Anterior cingulate cortex (tissue), 58 donors: ENCODE measurements at places on chromosomes 3 and 15.

GRCh38 chr3:46124216-46125177 is 83.6 kb downstream of the CCR1 start:
- no peak for DNase-seq

- DNase-seq = no peak
These were observed 161.2 kb downstream of the ALCAM start for GRCh38 chr3:105527949-105528348.

GRCh38 chr3:116316771-116317170 is 128.5 kb downstream of the LSAMP start:
- no peak for DNase-seq

DNA sequence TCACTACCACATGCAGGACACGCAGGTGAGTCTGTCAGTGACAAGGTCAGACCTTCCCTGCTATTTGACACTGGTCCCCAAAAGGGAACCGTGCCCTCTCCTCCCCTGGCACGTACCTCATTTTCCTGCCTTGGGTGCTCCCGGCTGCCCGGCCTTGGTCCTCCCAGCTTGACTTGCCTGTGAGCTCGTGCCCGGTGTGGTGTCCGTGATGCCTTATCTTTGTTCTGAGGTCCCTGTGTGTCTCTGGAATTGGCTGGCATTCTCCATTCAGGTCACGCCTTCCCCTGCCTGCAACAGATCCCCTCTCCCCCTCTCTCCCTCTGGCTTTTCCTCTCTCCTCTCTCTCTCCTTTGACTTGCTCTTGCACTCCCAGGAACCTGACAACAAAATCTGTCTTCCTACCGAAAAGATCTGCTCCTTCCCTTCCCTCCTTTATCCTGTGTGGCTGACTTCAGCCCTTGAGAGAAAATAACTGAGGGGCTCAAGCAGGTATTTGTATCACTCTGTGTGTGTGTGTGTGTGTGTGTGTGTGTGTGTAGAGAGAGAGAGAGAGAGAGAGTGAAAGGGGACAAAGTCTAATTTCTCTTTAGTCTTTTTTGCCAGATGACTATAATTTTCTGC is at the start of gene MASP1:
Gene MASP1, minus strand, starts transcription at position 226 of the 621 bp plus-strand sequence. Its CDS starts 105 bp downstream, at position 121.
- no peak for DNase-seq

DNA sequence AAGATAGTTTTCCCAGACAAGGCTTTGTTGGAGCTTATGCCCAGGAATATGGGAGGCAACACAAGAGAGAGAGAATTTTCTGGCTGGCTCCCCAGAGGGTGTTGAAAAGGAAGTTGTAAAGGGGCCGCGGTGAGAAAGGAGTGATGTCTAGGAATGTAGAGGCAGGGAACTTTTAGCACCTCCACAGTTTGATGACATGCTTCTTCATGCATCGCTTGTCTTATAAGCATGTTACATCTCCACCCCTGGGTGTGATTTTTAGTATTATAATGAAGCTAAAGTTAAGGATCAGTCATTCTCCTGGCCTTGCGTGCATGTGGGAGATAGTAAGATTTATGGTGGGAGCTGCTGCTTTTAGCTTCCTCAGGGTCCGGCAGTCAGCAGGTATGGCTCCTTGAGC is 32.8 kb upstream of the TF start:
- no peak for DNase-seq

- no peak for DNase-seq
These were observed 6.9 kb downstream of the XXYLT1 start for GRCh38 chr3:195263925-195264600.

- no peak for DNase-seq
These were observed 16.8 kb downstream of the PLXNB1 start for GRCh38 chr3:48413086-48413485.

DNA sequence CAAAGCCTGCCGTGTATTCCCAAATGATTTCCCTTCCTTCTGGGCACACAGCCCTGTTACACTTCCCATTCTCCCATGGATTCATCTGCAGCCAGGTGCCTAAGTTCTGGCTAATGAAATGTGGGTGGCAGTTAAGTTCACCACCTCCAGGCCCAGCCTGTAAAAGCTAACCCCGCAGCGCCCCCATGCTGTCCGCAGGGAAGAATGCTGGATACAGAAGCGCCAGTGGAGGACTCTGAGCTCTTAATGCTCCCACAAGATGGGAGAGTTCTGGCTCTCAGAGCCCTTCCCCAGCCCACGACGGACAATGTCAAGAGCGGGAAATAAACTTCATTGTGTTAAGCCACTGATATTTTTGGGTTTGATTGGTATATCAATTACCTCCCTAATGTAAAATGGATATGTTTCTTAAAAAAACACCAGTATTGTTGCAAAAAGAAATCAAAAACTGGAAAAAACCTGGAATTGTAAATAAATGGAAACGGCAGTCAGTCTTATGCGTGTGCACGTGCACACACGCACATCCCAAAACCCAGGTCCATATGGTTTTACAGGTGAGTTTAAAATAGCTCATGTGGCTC is 37.7 kb upstream of the FGD5 start:
- no peak for DNase-seq

DNA sequence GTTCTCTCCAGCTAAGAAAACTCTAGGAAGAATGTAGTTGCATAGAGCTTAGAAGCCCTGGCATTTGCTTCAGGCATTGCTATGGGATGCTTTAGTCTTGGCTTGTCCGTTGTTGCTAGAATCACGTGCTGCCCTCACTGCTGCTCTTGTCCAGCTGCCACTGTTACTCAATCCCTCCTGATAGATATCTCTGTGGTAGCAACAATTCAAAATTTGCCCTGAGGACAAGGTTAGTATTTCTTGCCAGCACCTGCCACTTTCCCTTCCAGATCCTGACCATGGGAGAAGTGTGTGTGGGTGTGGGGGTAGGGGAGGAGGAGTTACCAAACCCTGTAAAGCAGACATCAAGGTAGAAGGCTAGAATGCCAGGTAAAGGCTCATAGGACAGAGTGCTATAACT is 113.8 kb downstream of the PPM1L start:
- DNase-seq = no peak

- DNase-seq = no peak
These were observed 77.1 kb upstream of the MLF1 start for GRCh38 chr3:158493931-158494330.

DNA sequence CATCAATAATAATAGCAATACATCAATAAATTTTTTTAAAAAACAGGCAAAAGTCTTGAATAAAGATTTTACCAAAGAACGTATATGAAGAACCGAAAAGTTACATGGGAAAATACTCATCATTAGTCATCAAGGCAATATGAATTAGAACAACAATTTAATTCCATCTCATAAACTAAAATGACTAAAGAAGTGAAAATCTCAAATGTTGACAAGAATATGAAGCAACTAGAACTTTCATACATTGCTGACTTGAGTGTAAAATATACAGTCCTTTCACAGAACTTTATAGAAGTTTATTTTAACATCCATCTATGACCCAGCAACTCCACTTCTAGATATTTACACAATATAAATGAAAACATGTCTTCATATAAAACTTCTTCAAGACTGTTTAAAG is 35.3 kb upstream of the ABHD10 start:
- no peak for DNase-seq

DNA sequence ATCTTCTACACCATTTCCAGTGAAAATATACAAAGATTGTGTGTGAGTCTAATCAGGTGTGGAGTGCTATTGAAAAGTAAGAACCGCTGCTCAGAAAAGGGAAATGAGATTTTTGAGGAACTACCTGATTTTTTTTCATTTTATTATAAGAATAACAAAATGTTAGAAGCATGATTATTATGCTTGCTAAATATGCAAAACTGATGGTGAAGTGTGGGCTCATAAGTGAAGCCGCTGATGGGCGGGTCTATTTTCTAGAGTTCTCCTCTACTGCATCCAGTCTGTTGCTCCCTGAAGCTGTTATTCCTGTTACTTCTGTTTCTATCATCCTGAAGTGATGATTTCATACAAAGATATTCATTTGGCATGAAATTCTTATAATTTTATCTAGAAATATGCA is 612.0 kb downstream of the CADM2 start:
- DNase-seq = no peak

DNA sequence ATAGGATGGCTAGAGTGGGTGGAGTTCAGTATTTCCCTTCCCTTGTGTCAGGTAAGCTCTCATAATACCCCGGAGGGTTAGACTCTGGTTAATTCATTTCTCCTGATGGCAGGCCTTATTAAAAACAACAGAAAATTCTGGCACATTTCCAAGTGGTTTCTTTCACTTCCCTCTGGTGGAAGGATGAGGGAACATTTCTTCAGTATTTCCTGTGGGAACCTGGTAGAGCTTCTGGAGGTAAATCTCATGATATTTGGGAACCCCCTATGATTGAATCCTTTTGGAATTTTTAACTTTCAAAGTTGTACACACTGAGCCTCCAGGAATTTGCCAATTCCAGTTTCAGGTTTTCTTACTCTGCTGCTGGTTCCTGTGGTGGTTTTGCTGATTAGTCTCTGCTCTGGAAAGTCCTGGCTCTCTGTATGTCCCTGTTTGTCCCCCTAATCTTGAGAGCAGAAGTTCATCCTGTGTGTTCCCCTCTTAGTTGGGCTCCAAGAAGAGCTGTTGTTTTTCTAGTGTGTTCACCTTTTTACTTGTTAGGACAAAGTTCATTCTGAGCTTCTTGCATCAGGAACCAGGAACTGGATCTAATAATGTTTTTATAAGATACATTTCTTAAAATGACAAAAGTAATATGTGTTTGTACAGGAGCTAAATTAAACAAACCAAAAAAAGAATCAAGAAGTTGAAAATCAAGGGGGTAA is 12.1 kb downstream of the CHRNA7 start:
- DNase-seq = no peak

DNA sequence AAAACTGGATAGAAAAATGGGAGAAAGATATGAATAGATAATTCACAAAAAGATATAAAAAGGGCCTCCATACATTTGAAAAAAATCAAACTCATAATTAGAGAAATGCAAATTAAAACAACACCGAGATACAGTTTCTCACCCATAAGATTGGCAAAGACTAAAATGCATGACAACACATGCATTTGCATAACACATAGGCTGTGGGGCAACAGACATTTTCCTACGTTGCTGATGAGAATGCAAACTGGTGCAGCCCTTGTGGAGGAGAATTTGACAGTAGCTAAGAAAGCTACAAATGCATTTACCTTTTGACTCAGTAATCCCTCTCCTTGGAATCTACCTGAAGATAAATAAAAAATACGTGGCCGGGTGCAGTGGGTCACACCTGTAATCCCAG is 11.4 kb upstream of the CAND2 start:
- DNase-seq = no peak

DNA sequence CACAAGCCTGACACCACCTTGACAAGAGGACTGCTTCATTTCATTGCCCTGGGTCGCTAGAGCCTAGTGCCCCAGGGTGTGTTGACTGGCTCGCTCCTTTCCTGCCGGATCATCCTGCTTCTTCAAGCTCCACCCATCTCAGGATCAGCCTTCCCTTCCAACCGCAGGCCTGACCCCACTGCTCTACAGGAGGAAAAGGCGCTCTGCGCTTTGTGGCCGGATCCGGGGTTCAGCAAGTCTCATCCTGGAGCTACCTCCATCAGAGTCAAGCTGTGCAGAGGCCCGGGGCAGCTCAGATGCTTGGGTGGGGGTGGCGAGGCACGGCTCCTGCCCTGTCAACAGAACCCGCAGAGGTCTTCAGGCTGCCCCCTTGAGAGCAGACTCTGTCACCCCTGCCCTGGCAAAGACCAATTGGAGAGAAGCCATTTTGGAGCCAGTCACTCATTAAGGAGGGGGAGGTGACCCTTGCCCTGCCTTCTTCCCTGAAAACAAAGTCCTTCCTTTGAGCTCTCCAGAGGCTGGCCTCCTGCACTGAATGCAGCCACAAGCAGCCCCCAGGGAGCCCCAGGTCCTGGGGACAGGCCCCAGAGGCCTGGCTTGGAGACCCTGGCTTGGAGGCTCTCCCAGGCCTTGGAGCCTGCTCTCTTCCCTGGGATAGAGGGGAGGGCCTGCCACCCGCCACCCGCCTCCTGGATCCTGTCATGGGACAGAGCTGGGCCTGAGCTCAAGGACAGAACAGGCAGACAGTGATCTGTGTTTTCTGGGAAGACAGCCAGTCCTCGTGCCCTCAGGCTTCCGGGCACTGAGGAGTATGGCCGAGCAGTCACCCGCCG is 80.3 kb downstream of the CPN2 start:
- peak; percentile 89 for DNase-seq

DNA sequence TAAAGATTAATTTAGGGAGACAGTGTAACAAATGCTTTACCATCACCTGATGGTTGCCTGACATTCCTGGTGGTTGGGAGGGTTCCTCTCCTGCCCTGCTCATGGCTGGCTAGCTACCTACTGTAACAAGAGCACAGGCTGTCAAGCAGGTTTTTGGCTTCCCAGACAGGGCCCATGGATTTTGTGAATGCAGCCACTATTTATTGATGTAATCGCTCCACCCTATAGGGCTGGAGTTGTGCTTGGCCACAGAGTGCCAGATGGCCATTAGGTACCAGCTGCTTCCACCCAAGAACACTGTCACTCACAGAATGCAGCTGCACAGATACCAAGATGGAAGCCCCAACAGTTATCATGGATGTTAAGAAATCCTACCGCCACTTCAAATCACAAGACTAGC is 31.0 kb upstream of the KLHL25 start:
- DNase-seq = no peak

- no peak for DNase-seq
These were observed 159.2 kb upstream of the SLC24A5 start for GRCh38 chr15:47961401-47962090.

- no peak for DNase-seq
These were observed 25.7 kb upstream of the ANO10 start for GRCh38 chr3:43647331-43648166.

GRCh38 chr3:148062590-148062989 is 635.1 kb upstream of the AGTR1 start:
- no peak for DNase-seq

DNA sequence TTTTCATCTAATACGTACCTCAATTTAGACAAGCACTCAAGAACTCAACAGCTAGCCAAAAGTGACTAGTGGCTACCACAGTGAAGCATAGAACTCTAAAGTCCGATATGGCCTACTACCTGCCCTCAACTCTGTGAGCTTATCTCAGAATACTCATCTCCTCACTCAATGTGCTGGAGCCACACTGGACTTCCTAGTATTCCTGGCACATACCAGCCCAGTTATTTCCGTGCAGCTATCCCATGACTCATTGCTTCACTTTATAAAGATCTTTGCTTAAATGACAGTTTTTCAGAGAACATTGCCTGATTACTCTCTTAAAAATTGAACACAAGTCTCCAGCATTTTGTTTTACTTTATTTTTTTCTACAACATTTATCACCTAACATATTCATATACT is 524.7 kb downstream of the PYDC2 start:
- DNase-seq = no peak

- DNase-seq = no peak
These were observed 2.2 kb upstream of the BCL6 start for GRCh38 chr3:187747506-187747905.

DNA sequence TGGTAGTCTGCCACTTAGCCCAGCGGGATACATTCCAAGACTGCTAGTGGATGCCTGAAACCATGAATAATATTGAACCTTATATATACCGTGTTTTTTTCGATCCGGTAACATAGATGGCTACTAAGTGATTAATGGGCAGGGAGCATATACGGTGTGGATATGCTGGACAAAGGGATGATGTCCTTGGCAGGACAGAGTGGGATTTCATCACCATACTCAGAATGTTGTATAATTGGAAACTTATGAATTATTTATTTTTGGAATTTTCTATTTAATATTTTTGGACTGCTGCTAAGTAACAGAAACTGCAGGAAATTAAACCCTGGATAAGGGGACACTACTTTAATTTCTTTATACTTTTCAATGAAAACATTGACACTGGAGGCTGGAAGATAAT is 53.2 kb downstream of the ASTE1 start:
- DNase-seq = no peak

- no peak for DNase-seq
These were observed 7.4 kb downstream of the FGF12 start for GRCh38 chr3:192719964-192720363.
